ENCODE measurements at places on chromosomes 7 and 10.

GRCh38 chr10:83346266-83346910 is 792.9 kb upstream of the GHITM start:
- no peak for DNase-seq

- DNase-seq = no peak
Measured at GRCh38 chr7:71766016-71766415, 634.1 kb downstream of the GALNT17 start.

DNA sequence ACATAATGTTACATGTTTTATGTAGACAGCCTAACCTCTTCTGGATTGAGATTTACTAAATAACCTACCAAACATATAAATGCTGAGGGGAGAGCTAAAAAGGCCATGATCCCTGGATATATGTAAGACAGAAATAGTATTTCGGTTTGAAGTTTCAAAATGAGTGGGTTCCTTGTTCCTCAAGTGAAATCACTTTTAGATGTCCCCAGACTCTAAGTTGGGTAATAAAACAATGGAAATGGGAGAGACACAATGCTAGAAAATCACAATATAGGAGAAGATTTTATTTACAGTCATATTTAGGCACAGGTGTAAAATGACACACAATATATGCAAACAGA is 56.5 kb downstream of the SHTN1 start:
- DNase-seq = no peak

DNA sequence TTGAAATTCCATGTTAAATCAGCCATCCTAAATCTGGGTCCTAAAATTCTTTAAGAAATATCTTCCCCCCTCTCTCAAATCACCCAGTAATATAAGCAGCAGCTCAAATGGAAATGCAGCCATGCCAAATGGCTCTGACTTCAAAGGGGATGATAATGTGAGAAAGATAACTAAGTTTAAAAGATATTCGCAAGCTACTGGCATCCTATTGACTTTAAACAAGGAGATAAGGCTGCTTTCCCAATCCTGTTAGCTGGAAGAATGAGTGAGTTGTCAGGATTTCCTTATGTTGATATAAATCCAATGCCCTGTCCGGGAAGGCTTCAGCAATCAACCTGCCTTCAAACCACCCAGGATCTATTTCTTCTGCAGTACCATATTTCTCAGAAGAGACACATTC is 172.0 kb downstream of the FANK1 start:
- DNase-seq = no peak

GRCh38 chr10:11874568-11875493 is 51.7 kb downstream of the PROSER2 start:
- no peak for DNase-seq

GRCh38 chr10:1015688-1016087 is 10.0 kb downstream of the IDI2 start:
- no peak for DNase-seq

DNA sequence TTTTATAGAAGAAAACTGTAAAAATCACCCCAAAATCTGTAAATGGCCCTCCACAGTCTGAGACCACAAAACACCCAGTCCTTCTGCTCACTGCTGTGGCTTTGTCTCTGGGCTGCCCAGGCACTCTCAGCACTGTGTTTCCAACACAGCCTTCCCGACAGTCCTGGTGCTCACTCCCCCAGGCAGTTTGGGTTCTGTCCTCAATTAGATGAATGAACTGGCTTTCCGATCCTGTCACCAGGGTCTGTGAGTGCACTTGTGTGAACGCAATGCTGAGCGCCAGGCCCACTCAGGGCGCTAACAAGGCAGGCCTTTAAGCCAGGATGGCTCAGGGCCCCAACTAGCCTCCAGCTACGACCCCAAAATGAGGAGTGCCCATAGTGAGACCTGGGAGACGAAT is 3.3 kb downstream of the MAD1L1 start:
- no peak for DNase-seq

- DNase-seq = no peak
Measured at GRCh38 chr10:80579181-80579763, 41.6 kb downstream of the SH2D4B start.

GRCh38 chr7:50650057-50650664 is 85.0 kb upstream of the DDC start:
- no peak for DNase-seq

DNA sequence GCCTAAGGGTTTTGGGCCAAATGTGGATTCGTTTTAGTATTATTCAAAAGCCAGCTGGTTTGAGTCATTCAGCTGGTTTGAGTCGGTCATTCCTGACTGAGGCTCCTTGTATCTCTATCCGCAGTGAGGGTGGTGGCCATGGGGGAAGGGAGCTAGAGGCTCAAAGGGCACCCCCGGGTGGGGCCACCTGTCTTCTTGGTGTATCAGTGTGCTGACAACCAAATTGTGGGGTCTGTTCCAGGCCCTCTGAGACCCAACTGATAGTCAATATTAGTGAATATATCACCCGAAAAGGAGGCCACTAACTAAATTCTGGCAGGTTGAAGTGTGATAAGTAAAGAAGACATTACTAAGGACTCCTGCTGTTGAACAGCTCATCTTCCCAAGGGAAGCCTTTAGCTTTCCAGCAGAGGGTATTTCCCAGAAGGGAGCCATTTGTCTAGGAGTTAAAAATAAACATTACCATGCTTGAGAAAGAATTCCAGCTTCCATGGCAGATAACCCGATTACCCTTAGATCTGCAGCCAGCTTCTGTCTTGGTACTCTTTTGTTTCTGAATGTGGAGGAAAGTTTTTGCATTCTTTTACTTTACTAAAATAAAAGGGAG is 29.9 kb upstream of the DDX50 start:
- no peak for DNase-seq

DNA sequence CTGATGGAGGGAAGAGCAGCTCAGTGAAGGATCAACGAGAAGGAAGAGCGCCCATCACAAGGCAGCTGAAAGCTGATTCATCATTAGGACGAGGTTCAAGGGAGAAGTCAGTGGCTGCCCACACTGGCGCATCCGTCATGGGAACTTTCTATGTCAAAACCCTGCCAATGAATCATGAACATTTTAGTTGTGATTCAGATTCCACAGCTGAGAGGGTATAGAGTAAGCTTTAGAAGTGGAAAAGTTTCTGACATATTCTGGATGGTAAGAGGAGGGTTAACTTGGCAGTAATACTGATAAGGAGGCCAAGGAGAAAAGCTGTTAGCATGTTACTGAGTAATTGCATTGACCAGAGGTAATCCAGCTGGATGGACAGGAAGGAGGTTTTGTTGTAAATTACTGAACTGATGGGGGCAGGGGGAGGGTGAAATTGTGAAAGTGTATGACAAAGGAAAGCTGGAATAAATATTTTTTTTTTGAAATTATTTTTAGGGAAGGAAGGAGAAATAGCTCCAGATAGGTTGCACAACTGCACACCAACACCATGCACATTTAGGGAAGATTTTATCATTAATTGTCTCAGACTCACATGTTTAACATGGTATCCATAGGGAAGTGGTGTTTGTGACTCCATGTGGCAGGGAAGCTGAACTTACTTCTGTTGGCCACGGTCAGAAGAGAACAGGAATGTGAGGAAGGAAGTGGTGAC is 78.3 kb upstream of the NRP1 start:
- peak; percentile 18 for DNase-seq

DNA sequence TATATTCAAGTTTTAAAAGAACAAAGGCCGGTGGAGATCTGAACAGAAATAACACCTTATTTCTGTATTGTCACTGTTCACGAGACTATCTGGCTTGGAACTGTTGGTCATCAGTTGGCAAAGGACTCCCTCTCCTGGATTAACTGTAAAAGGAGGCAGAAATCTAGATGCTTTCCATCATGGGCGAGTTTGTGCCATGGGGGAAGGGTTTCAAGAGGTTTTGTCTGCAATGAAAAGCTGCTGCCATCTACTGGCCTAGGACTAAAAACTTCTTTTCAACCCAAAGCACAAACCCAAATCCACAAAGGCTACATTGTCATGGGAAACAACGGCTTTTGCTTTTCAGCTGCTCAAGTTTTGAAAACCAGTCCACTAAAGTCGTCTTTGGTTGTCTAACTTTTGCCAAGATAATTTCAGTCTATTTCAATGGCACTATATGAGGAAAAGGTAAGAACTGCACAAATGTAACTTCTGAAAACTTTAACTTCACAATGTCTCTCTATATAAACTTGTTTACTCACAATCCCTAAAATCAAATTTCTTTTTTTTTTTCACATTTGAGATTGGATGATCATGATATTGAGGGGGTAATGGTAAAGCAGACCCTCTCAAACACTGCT is 196.8 kb downstream of the SKAP2 start:
- peak; percentile 77 for DNase-seq

DNA sequence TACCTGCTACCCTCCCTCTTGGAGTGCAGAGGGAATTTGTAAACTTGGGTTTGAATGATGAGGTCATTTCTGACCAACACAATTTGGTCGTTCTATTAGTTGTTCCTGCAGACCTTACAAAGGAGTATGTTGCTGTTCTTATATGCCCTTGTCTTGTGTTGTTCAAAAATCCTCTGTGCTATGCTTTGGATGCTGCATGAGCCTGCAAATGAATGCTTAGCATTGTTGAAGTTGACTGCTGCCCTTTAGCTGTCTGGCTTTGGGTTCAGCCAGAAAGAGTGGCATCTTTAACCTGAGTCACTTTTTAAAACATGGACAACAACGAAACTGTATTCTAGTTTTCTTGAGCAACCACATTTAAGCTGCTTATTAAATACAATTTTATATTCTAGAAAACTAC is 80.3 kb downstream of the SND1 start:
- DNase-seq = no peak

GRCh38 chr10:34731885-34732701 is 83.0 kb downstream of the PARD3 start:
- no peak for DNase-seq

DNA sequence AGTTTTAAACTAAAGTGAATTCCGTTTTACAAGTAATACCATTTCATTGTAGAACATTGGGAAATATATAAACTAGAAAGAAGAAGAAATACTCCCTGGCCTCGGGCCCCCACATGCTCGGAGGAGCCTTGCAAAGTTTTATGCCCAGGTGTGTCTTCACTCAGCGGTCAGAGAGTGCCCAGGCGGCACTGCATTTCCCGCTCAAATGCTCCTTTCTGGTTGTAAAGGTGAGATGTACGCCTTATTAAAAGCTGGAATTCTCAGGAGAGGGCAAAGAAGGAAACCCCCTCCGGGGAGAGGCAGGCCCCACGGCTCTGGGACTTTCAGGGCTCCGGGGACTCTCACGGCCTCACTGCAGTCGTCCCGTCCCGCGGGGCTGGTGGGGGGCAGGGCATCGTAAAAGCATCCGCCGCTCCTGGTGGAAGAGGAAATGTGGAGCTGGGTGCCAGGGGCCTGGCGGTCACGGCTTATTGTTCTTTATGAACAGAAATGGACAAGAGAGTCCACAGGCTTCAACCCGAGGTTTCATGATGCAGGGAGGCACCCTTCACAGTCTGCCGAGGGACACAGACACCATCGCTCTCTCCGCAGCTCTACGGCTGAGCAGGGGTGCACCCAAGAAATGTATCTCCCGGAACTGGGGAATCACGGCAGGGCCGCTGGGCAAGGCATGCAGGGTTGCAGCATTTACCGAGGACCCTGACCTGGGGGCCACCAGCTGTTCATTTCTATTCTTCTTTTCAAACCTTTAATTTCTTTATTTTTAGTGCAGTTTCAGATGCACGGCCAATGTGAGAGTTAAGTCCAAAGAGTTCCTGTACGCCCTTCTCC is 47.7 kb upstream of the INPP5A start:
- DNase-seq = no peak

DNA sequence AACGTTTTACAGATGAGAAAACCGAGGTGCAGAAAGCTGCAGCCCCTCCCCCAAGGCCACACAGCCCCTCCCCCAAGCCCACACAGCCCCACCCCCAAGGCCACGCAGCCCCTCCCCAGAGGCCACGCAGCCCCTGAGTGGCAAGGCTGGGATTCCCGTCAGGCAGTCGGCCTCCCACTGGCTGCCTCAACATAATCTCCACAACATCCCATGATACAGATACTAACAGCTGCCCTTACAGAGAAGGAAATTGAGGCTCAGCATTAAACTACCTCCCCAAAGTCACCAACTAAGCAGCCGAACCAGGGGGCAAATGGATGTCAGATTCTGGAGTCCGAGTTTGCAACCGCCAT is 15.9 kb downstream of the SH3PXD2A start:
- no peak for DNase-seq

- no peak for DNase-seq
Measured at GRCh38 chr7:87146740-87147386, 5.4 kb upstream of the DMTF1 start.

DNA sequence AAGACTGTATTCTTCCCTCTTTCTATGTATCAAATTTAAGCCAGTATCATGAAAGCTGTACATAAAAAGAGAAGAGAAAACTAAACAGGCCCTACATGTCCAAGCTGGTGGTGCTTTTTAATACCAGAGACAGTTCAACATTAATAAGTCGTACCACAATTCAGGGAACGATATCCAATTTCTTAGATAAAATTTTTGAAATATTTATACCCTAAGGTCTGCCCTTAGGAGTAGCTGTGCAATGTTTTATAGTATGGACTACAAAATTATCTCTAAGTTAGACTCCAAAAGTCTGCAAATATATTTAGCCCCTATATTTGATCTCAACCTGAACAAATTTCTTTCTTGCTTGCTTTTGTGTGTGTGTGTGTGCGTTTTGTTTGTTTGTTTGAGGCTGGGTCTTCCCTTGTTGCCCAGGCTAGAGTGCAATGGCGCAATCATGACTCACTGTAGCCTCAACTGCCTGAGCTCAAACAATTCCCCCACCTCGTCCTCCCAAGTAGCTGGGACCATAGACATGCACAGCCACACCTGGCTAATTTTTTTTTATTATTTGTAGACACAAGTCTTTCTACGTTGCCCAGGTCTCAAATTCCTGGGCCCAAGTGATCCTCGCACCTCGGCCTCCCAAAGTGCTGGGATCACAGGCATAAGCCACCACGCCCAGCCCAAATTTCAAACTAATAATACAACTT is 13.2 kb downstream of the ARHGAP19 start:
- no peak for DNase-seq

DNA sequence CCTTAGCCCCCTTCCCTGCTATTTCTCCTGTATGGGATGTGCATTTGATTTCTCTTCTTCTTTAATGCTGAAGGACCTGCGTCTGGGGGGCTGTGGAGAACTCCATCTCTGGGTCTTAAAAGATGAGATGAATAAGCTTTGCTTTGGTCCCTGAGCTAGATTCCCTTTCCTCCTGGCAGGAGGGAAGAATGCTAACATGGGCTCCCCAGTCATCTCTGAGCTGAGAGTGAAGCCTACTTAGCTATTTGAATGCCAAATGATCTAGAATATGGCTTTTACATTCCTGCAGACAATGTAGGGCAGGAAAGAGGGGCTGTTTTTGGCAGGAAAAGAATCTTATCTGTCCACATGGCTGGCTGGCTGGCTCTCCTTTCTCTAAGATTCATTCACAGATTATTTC is 62.6 kb upstream of the EFCAB10 start:
- DNase-seq = no peak

- DNase-seq = no peak
Measured at GRCh38 chr7:157358041-157358752, 21.4 kb downstream of the DNAJB6 start.

GRCh38 chr10:125063256-125063925 is 97.0 kb downstream of the CTBP2 start:
- no peak for DNase-seq

GRCh38 chr7:20164425-20165145 is 52.6 kb downstream of the MACC1 start:
- DNase-seq = no peak

Data from smooth muscle cell of the brain vasculature (primary cell).